Sigmoid colon (tissue), 7 donors: ENCODE measurements at places on chromosomes 2 and 18. TPM values are rescaled to one million over a fixed set of nuclear protein-coding genes. Genes with fewer than 3 reads are reported as not detected.
A peak's percentile ranks its signal among the peaks of the same experiment; 100 is the strongest.

DNA sequence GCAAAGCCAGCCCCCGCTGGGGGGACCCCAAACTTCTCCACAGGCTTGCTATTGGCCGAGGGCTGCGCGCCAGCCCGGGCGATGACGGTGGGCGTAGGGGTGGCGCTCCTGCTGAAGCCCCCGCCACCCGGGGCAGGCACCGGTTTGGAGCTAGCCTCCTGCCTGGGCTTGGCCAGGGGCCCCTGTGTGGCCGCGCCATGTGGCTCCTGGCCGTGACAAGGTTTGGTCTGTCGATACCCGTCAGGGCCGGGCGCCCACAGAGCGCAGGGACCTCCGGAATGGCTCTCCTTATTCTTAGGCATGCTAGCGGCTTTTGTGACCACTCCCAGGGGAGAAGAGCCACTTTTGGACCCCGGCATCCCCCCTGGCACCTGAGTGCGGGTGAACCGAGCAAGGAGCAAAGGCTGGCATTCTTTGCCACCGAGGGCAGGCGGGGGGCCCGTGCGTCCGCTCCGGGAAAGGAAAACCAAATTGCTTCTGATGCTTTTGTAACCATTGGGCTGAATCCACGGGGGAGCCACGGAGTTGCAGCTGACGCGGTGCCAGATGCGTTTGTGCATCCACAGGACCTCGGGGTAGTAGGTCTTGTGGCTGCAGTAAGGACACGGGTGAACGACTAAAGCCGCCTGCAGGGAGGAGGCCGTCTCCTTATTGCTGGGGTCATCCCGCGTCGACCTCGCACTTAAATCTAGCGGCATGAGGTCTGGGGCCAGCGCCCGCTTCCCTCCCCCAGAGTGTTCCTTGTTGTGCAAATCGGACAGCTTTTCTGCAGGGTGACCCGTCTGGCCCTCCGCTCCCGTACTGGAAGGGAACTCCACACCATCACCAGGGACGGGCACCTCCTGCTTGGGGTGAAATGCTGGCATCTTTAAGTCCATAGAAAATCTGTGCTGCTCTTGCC, 115.6 kb downstream of the ZNF516 start:
- DNase-seq = peak; percentile 67

- peak; percentile 43 for DNase-seq
These were observed 218.8 kb downstream of the HDAC4 start for GRCh38 chr2:239181903-239182581.

- no peak for DNase-seq
These were observed 249.3 kb downstream of the LRATD1 start for GRCh38 chr2:14881651-14882327.

GRCh38 chr2:239919774-239920692, 105.1 kb downstream of the NDUFA10 start:
- DNase-seq = no peak

The RAB6C gene
- total RNA-seq = not detected

DNA sequence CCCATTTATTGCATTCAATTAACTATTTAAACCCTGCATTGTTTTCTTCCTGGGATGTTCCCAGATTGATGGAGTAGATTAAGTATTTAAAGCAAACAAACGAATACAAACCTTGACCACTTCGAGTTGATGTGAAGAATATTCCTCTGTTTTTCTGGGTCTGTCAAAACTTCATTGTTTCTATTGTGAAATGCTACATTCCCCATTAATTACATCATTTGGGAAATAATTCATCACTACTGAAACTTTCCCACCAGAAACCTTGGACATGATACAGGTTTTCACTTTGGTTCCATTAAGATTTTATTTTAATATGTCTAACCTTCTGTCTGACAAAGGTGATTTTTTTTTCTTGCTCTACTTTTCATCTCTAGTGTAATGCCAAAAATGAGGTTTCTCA, 365.1 kb upstream of the ETAA1 start:
- DNase-seq = no peak

- peak; percentile 79 for DNase-seq
These were observed 49.6 kb upstream of the PXDN start for GRCh38 chr2:1793868-1794445.

The SETBP1 gene
- total RNA-seq = 100 TPM

GRCh38 chr2:28633746-28634145, 117.9 kb upstream of the PPP1CB start:
- no peak for DNase-seq

DNA sequence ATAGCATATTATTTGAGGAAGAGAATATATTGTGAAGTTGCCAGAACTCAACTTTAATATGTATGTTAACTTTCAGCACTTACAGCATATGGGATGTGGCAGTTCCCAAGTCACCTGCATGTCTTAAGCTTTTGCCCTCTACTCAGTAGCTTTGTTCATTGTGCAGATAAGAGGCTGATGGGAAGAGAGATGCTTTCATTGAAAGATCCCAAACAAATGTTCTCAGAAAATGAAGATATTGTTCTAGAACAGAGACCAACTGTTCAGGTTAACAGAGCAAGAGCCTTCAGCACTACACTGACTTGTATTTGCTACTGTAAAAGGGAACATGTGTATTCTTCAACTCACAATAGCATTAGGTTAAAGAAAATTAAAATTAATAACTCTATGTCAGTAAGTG, 28.1 kb downstream of the GAREM1 start:
- no peak for DNase-seq

The TUBA4B gene
- total RNA-seq = not detected

- DNase-seq = no peak
These were observed 2.8 kb downstream of the TMEM169 start for GRCh38 chr2:216084547-216084946.

The CLASP1 gene
- total RNA-seq = 57.2 TPM

GRCh38 chr2:101387151-101387834, at the start of gene CREG2:
Gene CREG2, minus strand, starts transcription at chr2:101387503. Its CDS starts 46 bp downstream, at chr2:101387457.
- DNase-seq = peak; percentile 74

GRCh38 chr2:47509821-47510385, 106.9 kb downstream of the MSH2 start:
- DNase-seq = no peak

DNA sequence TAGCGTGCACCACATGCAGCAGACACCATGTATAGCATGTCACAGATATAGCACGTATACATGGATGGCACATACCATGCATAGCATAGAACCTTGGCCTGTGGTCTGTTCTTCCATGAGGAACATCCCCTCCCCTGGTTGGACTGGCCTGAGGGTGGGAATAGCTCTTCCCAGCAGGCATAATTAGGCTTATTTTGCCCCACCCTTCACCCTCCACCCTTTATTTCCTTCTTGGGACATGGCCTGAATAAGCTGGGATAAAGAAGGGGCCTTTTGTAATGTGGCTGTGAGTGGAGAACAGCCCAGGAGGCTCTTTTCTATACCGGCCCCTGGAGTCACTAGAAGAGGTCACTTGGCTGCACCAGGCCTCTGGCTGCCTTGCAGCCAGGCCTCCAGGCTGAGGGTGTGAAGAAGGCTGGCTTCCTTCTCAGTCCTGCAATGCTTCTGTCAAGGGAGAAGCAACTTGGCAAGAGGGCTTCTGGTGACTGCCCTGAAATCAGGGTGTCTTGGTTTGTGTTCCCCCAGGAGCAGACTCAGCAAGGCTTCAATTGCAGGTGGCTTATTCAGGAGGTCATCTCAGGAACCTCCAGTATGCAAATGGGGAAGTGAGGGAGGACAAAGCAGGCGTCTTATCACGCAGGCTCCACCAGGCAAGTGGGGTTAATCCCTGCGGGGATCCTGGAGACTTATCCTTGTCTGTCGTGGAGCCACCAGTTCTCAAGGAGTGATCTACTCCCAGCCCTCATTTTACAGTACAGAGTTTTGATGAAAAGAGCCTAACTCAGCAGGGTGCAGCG, 68.2 kb downstream of the HS6ST1 start:
- no peak for DNase-seq

The SP100 gene
- total RNA-seq = 91.2 TPM

The RFTN2 gene
- total RNA-seq = 10.0 TPM

DNA sequence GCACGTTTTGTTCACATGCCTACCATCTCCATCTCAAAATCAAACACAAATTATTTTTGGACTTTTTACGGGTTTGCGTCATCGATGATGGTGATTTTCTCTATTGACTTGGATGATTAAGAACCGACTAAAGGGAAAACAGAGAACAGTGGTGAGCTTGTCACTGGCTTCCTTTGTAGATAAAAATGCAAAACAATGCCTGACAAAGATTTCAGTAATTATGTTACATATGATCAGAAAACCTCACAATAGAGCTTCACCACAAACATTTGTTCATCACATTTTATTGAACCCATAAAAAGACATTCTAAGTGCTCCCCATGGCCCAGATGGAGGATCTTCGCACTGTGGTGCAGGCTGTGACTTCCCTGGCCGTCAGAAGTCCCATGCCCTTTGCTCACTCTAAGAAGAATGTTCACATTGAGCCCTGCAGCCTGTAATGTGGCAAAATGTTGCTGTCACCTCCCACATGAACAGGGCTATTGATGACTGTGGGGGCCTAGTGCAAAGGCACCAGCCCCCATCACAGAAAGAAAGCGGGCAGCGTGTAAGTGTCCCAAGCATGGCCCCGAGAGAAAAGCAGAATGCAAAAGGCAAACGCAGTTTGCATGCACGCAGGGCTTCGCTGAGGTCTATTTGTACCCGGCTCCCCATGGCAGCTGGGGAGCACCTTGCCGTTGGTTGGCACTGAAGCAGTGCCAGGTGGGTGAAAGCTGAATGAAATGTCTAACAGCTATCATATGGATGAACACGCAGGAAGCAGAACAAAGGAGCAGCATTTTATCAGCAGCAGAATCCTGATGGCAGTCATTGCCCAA, 60.6 kb downstream of the BCL2 start:
- DNase-seq = no peak

- DNase-seq = no peak
These were observed 14.6 kb downstream of the ZEB2 start for GRCh38 chr2:144505245-144505831.

The RASGRP3 gene
- 9.2 TPM for total RNA-seq

DNA sequence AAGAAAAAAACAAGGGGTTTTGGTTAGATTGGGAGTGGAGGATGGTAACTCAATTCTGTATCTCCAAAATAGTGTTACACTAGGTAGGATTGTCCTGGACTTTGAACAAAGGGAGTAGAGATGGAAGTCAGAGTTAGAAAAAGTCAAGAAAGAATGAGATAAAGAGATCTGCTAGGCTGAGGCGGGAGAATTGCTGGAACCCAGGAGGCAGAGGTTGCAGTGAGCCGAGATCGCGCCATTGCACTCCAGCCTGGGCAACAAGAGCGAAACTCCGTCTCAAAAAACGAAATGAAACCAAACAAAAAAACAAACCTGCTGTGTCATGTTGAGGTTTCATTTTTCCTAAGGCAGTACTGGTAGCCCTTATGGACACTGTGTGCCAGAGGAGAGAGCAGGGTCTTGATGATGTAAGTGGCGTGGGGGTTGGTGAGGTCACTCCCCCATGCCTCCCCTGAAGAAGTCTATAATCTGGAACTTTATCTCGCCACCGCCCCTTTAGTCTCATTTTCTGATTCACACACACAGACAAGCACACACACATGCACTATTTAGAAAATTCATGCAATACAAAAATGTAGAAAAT, 10.5 kb downstream of the DRC1 start:
- no peak for DNase-seq

The CNRIP1 gene
- 33.1 TPM for total RNA-seq

DNA sequence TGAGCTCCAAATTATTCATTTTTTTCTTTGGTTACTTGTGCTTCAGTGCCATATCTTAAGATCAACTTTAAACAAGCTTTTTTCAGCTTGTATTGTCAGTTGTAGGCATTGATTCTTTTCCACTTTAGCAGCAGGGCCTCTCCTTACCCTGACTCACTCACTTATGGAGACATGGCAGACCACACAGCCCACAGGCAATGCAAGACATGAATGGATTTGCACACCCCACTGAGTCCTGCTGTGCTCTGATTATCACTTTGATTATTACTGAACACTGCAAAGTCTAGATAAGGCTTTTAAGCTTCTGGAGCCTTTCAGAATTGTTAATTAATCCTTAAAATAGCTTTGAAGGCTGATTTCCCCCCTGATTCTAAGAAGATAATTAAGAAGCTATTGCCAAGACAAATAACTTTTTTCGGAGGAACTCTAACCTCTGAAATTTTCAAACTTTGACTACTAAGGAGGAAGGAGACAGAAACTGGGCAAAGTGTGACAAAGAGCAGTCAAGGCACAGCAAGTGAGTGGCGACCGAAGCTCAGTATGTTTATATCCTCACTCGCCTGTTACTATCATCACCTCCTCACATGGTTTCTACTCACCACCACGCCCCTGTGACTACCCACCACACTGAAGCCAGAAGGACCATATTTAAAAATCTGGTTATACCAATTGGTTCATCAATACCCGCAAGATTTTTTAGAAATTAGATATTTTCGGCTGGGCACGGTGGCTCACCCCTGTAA, 43.3 kb downstream of the CACNB4 start:
- DNase-seq = no peak

DNA sequence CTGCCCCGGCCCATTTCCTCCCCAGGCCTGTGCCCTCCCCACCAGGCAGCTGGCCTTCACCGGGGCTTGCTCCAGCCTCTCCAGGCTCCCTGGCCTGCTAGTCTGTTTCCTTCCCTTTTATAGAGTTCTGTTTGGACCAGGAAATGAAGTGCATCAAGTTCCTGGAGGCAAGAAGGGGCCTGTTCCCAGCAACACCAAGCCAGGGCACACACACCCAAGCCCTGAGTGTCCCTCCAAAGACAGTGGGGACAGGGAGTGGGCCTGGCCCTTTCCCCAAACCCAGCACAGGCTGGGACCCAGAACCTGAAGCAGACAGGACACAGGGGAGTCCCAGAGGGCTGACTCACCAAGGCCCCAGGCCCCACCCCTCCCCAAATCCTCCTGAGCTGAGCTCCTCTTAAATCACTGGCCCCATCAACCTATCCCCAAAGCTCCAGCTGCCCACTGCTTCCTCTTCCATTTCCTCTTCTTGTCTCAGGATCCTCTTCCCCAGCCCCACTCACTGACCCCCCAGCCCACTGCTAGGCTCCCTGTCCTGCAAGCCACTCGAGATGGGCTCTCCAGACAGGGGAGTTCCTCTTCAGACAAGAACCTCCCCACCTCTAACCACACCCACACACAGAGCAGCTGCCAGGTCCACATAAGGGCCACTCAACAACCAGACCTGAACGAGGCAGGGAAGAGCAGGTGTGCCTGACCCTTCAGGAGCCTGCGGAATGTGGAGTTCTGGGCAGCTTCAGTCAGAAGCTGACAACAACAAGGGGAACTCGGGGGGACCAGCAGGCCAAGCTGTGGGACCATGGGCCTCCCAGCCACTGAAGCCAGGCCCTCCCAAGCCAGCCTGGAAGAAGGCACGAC, 74.2 kb downstream of the TNS1 start:
- DNase-seq = peak; percentile 89

GRCh38 chr2:96680561-96681141, 38.1 kb downstream of the FER1L5 start:
- DNase-seq = peak; percentile 9

- no peak for DNase-seq
These were observed 5.0 kb upstream of the CHST10 start for GRCh38 chr2:100422320-100423055.

The TSHZ1 gene
- total RNA-seq = 29.4 TPM

- DNase-seq = no peak
These were observed 432.1 kb upstream of the ID2 start for GRCh38 chr2:8249769-8250168.

DNA sequence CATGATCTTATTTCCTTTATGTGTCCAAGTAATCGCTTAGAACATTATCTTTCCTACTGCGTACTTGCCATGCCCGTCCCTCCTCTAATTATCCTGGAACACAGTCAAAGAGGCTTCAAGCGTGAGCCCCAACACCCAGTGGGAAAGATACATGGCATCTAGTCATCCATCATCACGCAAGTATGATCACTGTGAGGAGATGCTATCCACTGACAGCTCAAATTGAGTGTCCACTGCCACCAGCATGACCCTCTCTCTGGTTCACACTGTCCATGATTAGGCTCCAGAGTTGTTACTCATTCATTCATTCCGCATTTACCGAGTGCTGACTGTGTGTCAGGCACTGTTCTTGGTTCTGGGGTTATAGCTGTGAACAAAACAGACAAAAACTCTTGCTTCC, 124.6 kb downstream of the COPS8 start:
- no peak for DNase-seq
